ENCODE measurements at places on chromosomes 16 and 17.
A peak's percentile ranks its signal among the peaks of the same experiment; 100 is the strongest.

DNA sequence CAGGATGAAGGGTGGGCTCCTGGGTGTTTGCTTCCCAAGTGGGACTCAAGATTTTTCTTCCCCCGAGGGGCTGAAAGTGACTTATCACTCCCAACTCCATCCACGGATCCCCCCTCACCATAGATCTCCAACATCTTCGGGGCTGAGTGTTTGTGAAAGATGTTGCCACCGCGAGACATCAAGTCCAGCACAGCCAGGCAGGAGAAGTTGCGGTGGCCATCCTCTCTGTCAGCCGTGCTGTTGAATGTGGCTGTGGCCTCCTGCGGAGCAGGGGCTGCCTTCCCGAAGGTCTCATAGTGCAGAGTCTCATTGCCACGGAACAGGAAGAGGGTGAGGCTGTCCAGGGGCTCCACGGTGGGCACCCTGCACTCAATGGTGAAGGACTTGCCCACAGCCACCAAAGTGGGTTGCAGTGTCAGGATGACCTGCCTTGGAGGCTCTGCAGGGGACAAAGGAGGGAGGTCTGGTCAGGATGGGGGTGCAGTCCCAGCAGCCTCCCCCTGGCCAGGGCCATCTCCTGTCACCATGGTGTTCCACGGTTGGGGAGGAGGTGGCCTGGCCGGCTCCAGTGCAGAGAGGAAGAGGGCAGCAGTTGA lies 5.5 kb downstream of the PRR29 start:
- no peak for DNase-seq

DNA sequence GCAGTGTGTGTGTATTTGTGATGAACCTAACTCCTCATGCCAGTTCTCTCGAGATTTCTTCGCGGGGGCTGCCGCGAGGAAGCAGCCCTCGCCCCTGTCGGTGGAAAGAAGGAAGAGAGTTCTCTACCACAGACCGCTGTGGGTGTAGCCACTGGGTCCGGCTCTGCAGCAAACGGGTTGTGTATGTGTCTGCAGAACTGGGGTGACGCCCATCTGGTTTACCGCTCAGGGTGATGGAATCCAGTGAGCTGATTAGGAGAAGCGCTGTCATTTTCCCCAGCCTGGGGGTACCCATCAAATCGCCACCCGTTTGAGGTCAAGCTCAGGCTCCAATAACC lies 7.7 kb downstream of the CORO6 start:
- no peak for DNase-seq

- DNase-seq = no peak
These were observed 21.4 kb downstream of the TTLL6 start for GRCh38 chr17:48795444-48796162.

DNA sequence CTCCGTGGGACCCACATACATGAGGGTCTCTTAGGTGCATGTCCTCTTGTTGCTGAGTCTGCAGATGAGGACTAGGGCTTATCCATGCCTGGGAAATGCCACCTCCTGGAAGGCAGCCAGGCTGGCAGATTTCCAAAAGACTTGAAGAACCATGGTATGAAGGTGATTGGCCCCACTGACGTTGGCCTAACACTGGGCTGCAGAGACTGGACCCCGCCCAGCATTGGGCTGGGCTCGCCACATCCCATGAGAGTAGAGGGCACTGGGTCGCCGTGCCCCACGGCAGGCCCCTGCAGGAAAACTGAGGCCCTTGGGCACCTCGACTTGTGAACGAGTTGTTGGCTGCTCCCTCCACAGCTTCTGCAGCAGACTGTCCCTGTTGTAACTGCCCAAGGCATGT lies 38.2 kb upstream of the IL21R start:
- no peak for DNase-seq

- DNase-seq = peak; percentile 39
These were observed 6.9 kb upstream of the ACTG1 start for GRCh38 chr17:81519284-81520020.

DNA sequence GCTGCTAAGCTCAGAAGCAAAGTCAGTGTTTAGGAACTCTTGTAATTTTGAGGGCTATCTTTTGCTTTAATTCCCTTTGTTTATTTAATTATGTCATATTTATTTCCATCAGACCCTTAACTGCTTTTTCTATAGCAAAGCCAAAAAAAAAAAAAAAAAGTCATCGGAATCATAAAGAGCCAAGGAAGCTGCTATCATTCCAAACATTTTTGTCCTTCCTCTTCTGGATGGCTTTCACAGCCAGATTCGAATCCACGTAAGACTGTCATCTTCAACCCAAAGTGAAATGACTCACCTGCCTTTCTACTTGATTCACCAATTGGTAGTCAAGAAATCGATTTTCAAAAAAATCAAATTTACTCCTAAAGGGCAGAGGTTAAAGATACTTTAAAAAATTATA lies 38.4 kb downstream of the WIPI1 start:
- DNase-seq = no peak

- DNase-seq = no peak
These were observed 4.2 kb upstream of the RDM1 start for GRCh38 chr17:35934760-35935159.

DNA sequence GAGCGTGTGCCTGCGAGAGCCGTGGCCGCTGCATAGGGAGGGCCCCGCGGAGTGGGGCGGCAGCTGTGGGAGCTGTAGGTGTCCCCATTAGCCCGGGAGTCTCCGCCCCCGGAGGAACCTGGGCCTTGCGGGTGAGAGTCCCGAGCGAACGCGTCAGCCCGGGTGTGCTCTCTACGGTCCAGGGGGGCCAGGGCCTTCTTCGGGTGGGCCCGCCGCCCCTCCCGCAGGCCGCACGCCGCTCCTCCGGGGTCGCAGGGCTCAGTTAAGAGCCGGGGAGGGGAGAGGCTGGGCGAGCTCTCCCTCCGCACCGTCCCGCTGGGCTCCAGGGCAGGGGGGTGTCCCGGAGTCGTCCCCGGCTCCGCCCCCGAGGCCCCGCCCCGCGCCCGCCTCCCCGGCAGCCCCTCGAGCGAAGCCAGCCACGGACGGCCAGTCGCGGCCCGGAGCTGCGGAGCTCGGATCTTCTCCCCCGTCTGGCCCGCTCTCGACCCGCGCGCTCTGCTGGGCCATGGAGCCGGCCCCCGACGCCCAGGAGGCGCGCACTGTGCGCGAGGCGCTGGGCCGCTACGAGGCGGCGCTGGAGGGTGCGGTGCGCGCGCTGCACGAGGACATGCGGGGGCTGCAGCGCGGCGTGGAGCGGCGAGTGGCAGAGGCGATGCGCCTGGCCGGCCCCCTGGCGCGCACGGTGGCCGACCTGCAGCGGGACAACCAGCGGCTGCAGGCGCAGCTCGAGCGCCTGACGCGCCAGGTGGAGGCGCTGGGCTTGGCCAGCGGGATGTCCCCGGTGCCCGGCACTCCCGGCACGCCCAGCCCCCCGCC lies at the start of gene SMTNL2:
SMTNL2 (plus strand) TSS at position 429 of the 816 bp plus-strand sequence; CDS start at position 506, 77 bp downstream.
- peak; percentile 71 for DNase-seq
